PC-3 (cell line): ENCODE measurements at places on chromosomes 11 and 22.

DNA sequence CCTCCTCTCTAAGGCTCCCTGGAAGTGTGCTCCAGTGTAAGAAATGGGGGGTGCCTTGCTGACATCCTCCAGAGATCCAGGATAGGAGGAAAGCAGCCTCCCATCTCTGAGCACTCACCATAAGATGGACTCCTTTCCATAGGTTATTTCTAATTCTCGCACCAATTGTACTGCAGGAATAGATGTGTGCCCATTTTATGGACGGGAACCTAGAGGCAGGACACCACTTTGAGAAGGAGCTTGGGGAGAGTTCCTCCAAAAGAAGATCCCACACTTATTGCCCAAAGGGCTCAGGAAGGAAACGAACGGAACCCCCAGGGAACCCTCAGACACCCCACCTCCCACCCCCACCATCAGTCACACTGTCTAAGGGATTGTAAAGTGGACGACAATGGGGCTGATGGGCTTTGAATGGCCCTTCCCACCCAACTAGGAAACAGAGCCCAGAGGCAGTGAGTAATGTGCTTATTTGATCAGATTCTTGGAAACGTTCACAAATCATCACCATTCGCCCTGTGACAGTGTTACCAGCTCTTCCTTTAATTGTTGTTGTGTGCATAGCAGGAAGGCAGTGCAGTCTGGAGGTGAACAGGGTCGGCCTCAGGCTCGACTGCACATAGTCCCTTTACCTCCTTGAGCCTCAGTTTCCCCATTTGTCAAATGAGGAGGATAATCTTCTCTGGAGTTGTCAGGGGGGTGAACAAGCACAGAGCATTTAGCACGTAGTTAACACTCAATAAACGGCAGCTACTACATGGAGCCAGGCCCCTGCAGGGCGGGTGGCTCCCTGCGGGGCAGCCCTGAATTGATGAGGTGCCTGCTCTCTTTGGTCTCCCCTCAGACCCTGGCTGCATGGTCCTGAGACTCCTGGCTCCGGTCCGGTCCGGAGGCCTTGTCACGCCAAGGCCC, 8.4 kb upstream of the MN1 start:
- no peak overlapping the region for H3K4me3 ChIP-seq
- no peak overlapping the region for H3K27ac ChIP-seq
- no peak for DNase-seq

DNA sequence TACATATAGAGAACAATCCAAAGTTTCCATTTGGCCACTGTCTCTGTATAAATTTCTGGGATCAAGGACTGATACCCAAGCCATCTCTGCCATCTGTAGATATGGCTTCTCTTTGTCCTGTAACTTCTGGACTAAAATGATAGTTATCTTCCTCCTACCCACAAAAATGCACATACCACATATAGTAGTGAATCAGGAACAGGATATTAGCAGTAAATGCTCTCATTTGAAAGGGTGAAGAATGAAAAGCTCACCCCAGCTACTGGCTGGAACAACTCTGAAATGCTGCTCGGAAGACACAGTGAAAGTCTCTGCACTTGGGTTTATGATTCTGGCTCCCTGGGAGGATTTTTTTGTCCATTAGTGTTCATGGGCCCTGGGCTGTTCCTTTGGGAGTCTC, 856.4 kb upstream of the LRRC4C start:
- H3K27ac ChIP-seq, result no peak overlapping the region
- peaks cover 9% of the 10 kb centered on the region; the same call in 1 of the 2 replicates for H3K4me1 ChIP-seq
- no peaks in the 10 kb centered on the region for H3K36me3 ChIP-seq
- H3K27me3 ChIP-seq, result no peaks in the 10 kb centered on the region

GRCh38 chr11:101444851-101445250, 139.0 kb downstream of the TRPC6 start:
- H3K27me3 ChIP-seq, result no peaks in the 10 kb centered on the region
- no peaks in the 10 kb centered on the region for H3K36me3 ChIP-seq
- H3K4me3 ChIP-seq, result no peak overlapping the region
- DNase-seq, result no peak
- no peak overlapping the region for H3K27ac ChIP-seq
- peaks cover 41% of the 10 kb centered on the region for H3K4me1 ChIP-seq

GRCh38 chr22:38829485-38829884, 14.3 kb downstream of the NPTXR start:
- no peaks in the 10 kb centered on the region for H3K36me3 ChIP-seq
- H3K4me1 ChIP-seq, result no peaks in the 10 kb centered on the region
- H3K27me3 ChIP-seq, result no peaks in the 10 kb centered on the region
- DNase-seq, result no peak

GRCh38 chr11:66867425-66868040, 10.7 kb downstream of the LRFN4 start:
- no peak overlapping the region for H3K4me3 ChIP-seq
- H3K36me3 ChIP-seq, result no peaks in the 10 kb centered on the region
- DNase-seq, result no peak
- no peaks in the 10 kb centered on the region for H3K27me3 ChIP-seq

GRCh38 chr11:45233804-45234170, 52.4 kb downstream of the SYT13 start:
- H3K27ac ChIP-seq, result no peak overlapping the region
- no peaks in the 10 kb centered on the region for H3K36me3 ChIP-seq
- H3K4me3 ChIP-seq, result no peak overlapping the region
- no peaks in the 10 kb centered on the region for H3K4me1 ChIP-seq
- DNase-seq, result no peak
- peaks cover 11% of the 10 kb centered on the region; the same call in 1 of the 2 replicates for H3K27me3 ChIP-seq

DNA sequence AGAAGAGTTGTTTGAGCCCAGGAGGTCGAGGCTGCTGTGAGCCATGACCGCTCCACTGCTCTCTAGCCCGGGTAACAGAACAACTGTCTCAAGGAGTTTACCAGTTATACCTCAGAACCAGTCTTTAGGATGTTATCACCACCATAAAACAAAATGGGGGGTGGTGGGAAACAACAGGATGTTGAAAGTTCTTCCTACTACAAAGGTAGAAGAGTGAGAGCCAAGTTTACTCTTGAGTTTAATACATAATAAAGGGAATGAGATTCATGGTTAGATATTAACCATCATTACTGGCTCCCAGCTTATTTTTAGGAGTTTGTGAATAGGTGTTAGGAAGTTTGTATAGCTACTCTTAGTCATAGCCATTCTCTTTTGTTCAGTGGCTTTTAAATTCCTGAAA, 78.8 kb upstream of the HORMAD2 start:
- H3K4me3 ChIP-seq, result no peak overlapping the region
- no peak for DNase-seq
- H3K27ac ChIP-seq, result no peak overlapping the region
- H3K27me3 ChIP-seq, result no peaks in the 10 kb centered on the region
- peaks cover 5% of the 10 kb centered on the region; the same call in 1 of the 2 replicates for H3K36me3 ChIP-seq
- no peaks in the 10 kb centered on the region for H3K4me1 ChIP-seq
